Endothelial cell (in vitro differentiated cells): ENCODE measurements at places on chromosomes 7 and 10. TPM values are rescaled to one million over a fixed set of nuclear protein-coding genes. Genes with fewer than 3 reads are reported as not detected.
A peak's percentile ranks its signal among the peaks of the same experiment; 100 is the strongest.

The CAMK2G gene
- total RNA-seq = 27.7 TPM

GRCh38 chr7:99393355-99394187, 14.8 kb downstream of the PDAP1 start:
- H3K4me3 ChIP-seq = peak overlapping the region; percentile 88
- peak; percentile 38 for DNase-seq
- peaks cover 9% of the 10 kb centered on the region for H3K4me1 ChIP-seq
- H3K27me3 ChIP-seq = peaks cover 8% of the 10 kb centered on the region
- peaks cover 14% of the 10 kb centered on the region for H3K36me3 ChIP-seq

DNA sequence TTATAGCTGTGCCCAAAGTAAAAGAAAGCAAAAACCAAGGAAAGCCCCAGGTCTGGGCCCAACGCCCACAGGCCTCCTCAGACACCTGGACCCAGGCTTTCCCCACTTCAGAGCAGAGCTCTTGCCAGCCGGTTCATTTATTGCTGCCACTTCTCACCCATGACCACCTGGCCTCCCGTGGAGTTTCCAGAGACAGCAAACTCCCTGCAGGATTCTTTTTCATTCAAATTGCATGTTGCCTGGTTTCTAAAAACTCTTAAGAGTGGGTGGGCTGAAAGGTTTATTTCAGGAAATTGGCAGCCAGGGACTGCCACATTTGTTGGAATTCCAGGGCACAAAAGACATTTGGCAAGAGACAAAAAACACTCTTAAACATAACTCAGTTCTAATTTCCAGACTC, 4.7 kb downstream of the VOPP1 start:
- no peak overlapping the region for H3K27ac ChIP-seq
- no peaks in the 10 kb centered on the region for H3K36me3 ChIP-seq
- no peak overlapping the region for H3K4me3 ChIP-seq
- no peak for DNase-seq

- H3K27ac ChIP-seq = no peak overlapping the region
- peaks cover 1% of the 10 kb centered on the region for H3K27me3 ChIP-seq
- H3K4me3 ChIP-seq = no peak overlapping the region
- DNase-seq = no peak
Measured at GRCh38 chr7:7920481-7920880, 48.1 kb upstream of the GLCCI1 start.

DNA sequence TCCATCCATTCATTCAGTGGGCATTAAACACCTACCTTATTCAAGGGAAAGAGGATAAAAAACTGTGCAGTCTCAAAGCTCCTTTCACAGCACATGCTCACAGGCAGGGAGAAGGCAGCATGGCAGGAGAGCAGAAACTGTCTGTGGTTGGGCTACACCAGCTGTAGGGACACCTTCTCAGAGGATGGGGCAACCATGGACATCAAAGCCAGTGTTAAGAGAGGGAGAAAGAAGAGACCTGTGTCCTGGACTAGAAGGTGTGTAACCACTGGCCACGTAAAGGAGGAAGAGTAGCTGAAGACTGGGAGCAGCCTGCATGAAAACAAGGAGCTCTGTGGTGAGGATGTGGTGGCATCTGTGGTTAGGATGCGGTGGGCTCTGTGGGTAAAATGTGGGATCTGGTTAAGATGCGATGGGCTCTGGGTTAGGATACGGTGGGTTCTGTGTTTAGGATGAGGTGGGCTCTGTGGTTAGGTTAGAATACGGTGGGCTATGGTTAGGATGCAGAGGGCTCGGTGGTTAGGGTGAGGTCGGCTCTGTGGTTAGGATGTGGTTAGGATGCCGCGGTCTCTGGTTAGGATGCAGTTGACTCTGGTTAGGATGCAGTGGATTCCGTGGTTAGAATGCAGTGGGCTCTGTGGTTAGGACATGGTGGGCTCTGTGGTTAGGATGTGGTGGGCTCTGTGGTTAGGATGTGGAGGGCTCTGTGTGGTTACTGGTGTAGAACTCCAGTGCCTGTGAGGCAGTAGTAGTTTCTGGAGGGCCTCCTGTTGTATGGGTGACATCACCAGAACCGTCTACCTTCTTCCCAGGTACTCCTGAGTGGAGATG, 197.6 kb downstream of the WDR37 start:
- DNase-seq = no peak
- no peak overlapping the region for H3K4me3 ChIP-seq
- H3K36me3 ChIP-seq = peaks cover 9% of the 10 kb centered on the region
- peaks cover 45% of the 10 kb centered on the region for H3K4me1 ChIP-seq
- peak overlapping the region; percentile 20 for H3K27ac ChIP-seq

The SPDYE9 gene
- total RNA-seq = 0.13 TPM

DNA sequence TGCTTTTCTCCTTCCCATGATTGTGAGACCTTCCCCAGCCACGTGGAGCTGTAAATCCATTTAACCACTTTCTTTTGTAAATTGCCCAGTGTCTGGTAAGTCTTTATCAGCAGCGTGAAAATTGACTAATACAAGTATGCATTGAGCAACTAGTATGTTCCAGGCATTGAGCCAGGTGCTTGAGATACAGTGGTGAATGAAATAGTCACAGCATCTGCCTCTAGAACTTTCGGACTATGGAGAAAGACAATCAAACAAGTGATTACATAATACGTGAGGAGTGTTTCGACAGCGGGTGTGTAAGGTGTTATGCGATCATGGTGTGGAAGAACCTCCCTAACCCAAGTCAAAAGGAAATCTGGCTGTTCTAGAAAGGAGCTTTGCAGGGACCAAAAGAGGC, 21.6 kb upstream of the NUP205 start:
- H3K27me3 ChIP-seq = no peaks in the 10 kb centered on the region
- H3K27ac ChIP-seq = no peak overlapping the region
- no peak overlapping the region for H3K4me3 ChIP-seq

DNA sequence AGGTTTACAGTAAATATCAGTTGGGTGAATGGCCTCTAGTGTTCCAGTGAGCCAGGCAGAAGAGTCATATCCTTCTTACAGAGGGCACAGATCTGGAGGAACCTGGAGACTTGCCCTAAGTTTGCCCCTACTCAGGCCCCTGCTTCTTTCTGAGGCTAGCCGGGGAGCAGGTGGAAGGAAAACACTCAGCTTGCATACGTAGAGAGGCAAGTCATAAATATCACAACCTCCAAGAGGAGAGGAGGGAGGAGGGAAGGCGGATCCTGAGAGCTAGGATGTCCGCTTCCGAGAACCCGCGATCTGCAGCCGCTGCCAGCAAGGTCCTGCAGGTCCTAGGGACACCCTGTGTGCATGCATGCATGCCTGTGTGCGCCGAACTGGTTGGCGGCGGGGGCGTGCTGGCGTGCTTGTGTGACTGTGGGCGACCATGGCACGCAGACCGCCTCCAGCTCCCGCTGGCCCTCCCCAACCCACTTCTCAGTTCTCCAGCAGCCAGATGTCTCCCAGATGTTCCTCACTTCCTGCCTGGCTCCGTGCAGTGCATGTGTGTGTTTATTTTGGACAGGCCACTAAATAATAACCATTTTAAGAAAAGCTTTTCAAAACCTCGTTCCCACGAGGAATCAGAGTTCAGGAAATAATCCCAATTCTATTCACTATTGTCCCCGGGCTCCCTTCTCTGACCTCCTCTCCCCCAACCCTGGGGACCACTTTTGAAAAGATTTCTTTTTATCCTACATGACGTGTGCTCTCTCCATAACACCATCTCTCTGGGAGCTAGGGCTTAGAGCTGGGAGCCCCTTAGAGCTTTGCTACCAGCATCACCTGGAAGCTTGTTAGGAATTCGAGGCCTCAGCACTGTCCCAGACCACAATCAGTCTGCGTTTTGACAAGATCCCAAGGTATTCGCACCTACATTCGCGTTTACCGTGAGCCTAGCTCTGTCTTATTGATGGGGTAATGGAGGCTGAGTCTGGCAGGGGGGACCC, 32.4 kb downstream of the UNC5B start:
- DNase-seq = no peak
- peaks cover 82% of the 10 kb centered on the region for H3K4me1 ChIP-seq
- H3K4me3 ChIP-seq = peak overlapping the region; percentile 81
- H3K27ac ChIP-seq = peak overlapping the region; percentile 81
- H3K27me3 ChIP-seq = peaks cover 23% of the 10 kb centered on the region
